ENCODE measurements at places on chromosomes 11 and 22. TPM values are rescaled to one million over a fixed set of nuclear protein-coding genes. Genes with fewer than 3 reads are reported as not detected.

Gene MRPL16
- total RNA-seq, result 59.8 TPM

Gene NXPE1
- not detected for total RNA-seq

DNA sequence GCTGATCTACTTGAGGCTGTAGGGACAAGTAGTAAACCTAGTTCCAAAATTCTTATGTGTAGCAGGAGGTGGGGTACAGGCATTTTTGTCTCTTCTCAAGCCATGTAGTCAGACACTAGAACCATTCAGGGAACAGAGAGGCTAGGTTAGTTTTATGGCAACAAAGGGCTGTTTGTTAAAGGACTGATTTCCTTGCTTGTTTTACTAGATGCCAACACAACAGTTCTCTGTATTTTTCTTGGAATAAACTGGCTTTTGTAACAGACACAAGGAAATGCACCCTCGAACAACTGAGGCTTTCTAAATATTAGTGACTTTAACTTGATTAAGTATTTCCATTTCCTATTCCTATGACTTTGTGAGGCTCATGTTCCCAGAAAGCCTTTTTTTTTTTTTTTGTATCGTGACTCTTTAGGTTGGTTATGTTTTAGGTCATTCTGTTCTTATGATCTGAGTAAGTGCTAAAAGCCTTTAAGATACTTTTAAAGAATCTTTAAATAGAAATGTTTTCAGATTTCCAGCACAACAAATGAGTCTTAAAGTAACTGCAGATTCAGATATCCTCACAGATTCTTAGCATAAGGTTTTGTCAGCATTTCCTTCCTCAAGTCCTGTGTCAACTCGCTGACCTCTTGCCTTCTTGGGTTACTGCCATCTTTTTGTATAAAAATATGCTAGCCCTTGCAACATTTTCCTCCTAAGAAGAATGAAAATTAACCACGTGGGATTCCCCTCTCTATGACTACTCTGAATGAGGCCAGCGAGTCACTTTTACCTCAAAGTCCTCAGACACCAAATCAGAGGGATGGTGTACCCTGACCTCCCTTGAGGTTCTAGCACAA is 92.5 kb downstream of the CCDC83 start:
- DNase-seq, result peak; percentile 98

- DNase-seq, result no peak
These were observed 1518.2 kb upstream of the TENM4 start for GRCh38 chr11:80958987-80959386.

DNA sequence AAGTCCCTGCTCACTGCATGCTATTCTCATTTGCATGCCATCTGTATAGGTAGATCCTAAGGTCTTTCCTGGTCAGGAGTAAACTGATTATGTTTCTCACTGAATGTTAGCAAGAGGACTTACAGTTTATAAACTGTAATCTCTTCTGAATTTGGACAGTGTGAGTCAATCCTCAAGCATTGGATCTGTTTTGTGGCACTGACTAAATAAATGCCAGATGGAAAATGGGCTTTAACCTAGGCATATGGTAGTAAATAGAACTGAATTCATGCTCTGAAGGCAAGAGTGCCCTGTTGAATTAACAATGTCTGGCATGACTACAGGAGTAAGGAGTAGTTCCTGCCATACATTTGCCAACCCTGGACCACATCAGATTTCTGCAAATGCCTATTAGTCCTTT is 11.4 kb downstream of the FAM181B start:
- no peak for DNase-seq

- no peak for DNase-seq
These were observed 142.2 kb downstream of the WNT7B start for GRCh38 chr22:45834795-45835194.

DNA sequence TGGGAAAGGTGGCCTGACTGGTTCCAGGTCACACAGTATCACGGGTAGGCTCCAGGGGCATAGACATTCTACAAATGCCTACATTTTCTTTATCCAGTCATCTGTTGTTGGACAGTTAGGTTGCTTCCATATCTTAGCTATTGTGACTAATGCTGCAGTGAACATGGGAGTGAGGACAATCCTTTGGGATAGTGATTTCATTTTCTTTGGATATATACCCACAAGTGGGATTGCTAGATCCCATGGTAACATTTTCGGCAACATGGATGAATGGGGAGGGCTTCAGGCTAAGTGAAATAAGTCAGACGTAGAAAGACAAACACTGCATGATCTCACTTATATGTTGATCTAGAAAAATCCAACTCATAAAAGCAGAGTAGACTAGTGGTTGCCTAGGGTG is 744.3 kb downstream of the NTM start:
- no peak for DNase-seq

DNA sequence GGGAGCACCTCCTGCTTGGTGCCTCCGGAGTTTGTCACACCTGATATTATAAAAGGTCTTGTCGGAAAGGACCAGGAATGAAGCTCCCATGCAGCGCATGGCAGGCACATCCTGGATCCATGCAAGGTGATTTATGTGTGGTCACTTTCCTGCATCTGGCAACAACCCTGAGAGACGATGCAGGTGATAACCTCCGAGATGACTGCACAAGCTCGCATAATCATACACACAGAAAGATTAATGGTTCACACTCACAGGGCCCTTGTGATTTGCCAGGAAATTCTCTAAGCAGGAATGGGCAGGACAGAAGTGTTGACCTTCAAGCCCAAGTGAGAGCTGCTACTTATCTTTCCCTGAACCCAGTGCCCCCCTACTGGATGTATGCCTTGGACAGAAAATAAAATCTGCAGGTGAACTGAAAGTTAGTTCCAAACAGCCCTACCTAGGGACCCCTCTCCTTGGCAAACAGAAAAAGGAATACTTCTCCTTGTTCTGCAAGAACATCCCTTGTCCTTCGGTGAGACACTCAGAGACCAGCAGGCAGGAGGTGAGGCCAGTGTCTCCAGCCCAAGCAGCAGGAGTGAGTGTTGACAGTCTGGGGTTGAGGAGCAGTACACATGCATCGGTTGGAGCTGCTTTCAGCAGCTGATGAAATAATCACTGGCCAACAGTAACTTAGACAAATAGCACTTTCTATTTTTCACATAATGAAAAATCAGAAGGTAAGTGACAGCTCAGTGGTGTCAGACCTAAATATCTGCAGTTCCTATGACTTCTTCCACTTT is 619.4 kb upstream of the B3GAT1 start:
- no peak for DNase-seq

DNA sequence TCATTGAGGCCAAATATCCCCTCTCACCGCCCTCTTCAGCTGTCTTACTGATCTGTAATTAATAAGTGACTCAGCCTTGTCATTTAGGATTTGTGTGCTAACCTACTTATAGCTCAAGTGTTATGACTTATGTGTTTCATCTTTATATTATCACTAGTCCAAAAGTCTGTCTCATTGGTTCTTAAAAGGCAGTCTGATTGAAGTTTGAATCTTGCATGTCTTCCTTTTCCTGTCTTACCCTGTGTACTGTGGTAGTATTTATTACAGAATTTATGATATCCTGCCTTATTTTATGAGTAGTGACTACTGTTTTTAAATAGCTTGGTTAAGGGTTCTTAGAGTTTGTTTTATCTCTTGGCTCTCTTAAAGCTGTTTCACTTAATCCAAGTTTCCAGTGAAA is 6.3 kb downstream of the DEPDC7 start:
- DNase-seq, result no peak

DNA sequence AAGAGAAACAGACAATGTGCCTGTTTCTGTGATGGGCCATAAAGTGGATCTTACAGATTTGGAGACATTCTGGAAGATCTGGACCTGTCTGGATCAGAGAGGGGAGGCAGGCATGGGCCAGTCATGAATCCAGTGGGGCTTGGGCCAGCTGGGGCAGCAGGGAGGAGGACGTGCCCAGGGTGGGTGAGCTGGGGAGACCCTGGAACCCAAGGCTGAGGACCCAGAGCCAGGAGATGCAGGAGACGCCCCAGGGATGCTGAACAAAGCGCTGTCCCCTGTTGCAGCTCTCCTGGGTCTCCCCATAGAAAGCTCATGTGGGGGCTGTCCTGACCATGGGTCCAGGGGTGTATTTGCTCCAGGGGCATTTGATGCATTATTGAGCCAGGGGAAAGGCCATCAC is 1.5 kb upstream of the APOBEC3A start:
- DNase-seq, result no peak

DNA sequence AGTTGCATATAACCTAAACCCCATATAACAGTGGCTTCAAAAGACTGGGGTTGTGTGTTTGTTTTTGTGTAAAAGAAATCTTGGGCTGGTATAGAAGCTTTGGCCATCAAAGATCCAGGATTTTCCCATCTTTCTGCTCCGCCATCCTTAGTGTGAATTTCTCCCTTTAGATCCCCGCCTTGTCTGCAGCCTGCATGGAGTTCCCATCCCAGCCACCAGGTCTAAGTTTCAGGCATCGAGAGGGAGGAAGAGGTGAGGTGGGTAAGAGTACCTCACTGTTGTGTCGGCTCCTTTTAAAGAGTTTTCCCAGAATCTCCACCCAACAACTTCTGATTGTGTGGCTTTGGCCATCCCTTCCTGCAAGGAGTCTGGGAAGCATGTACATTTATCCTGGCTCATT is 195.5 kb upstream of the SORL1-AS1 start:
- DNase-seq, result no peak

- DNase-seq, result peak; percentile 80
These were observed 122.4 kb downstream of the WT1 start for GRCh38 chr11:32312865-32313403.

DNA sequence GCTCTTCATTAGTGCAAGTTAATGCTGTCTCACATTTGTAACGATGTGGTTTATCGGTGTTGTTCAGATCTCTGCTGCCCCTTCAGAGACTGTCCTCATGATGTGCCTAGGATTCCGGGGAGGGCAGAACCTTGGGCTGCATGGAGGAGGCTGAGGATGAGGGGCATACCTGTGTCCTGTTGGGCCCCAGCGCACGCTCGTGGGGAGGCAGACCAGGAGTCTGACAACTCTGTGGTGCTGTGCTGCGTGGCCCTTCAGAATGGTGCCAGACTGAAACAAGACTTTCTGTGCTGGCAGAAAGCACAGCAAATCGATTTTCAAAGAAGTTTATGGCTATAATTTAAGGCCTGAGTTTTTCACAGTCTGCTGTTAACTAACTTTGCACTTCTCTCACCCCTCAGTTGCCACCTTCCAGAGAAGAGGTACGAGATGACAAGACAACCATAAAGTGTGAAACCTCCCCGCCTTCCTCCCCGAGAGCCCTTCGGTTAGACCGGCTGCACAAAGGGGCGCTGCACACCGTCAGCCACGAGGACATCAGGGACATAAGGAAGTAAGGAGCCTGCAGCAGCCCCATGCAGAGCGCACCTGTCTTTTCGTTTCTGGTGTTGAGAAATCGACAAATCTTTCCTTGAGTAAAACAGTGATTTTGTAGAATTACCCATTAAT is 44.3 kb upstream of the CTTN start:
- DNase-seq, result no peak

GRCh38 chr22:49765091-49765771 is 62.4 kb downstream of the BRD1 start:
- no peak for DNase-seq
